Stimulated activated CD8-positive, alpha-beta memory T cell treated with anti-CD3 and anti-CD28 coated beads, Interleukin-7, amount 100 ng/mL, for 1 hour (primary cell): ENCODE measurements at places on chromosomes 12 and 14.

- no peak for DNase-seq
These were observed 29.2 kb downstream of the ITPK1 start for GRCh38 chr14:93086441-93087055.

GRCh38 chr14:54781961-54782750 is 120.5 kb downstream of the GCH1 start:
- DNase-seq = no peak

DNA sequence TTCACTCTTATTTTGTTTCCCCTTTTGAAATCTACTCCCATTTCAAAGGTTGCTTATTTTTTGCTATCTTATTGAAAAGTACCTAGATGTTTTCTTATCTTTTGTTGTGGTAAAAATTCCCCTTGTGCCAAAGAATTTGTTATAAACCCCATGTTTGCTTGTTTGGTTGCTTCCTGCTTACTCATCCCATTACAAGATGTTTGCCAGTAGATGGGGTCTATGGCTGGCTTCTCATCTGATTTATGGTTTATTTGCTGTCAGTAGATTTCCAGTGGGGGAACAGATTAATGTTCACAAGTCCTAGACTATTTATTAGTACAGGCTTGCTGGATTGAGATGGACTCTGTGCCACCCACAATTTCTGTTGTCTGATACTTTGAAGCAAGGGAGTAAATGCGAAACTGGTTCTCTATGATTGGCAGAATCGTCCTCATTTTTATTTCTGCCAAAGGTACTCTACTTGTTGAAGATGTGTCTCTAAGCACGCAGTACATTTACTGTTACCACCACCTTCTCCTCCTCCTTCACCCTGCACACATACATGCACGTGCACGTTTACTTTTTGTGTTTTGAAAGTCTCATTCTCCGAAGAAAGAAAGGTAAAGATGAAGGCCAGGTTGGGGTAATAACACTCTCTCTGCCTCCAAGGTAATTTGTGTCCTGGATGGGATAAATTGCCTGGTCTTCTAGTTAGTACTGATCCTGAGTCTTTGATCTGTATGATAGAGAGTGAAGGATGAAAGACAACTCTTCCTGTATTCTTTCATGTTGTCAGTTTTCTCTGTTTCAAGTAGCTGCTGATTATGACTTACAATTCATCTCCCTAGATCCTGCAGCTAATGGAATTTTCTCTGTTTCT is 117.2 kb upstream of the ATP2B1 start:
- no peak for DNase-seq

- no peak for DNase-seq
These were observed 102.5 kb downstream of the FGD4 start for GRCh38 chr12:32501835-32502333.

DNA sequence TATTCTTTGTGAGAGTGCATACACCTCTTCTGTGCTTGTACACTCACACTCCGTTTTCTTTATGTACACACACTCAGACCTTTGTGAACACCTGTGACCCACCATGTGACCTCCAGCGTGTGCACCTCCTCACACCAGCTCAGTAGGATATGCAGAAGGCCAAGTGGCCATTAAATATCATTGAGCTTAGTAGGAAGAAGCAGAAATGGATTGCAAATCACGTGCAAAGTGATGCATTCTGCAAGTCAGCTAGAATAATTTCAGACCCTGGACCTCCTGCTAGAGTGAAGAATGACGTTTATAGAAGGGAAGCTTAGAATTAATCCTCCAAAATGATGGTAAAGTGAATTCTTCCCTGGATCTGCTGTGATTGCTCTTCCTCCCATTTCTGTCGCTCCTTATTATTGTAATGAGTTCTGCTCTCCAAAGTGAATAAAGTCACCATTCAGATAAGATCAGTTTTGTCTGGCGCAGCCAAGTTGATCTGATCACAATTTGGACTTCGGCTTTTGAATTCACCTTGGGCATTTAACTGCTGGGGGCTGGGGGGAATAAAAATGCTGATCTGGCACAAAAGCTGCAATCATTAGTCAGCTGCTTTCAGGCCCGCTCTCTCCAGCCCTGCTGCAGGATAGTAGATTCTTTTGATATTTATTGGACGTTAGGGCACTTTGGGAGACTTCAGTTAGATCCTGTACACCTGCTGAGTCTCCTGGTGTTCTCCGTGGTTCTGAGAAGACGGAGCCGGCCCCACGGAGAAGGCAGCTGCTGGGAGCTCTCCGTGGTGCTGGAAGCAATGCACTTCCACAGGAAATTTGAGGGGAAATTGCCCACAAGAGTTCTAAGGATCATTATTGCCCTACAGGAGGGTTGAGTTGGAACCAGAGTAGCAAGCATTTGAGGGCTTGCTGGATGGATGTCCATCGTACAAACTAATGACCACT is 12.4 kb upstream of the NRXN3 start:
- DNase-seq = no peak

DNA sequence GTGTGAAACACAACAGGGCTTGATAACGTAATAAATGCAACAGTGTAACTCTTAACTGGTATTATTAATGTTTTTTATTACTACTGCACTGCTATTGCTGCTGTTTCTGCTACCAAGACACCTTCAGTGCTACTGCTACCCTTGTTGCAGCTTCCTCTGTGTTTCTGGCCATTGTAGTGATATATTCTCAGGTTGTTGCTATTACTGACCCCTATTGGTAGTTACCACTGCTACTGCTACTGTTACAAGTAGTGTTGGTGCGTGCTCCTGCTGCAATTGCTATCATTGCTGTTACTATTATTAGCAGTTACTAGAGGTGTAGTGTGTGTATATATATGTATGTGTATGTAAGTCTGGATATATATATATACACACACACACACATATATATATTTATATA is 87.2 kb upstream of the PTPRB start:
- DNase-seq = no peak

- DNase-seq = no peak
These were observed 660.4 kb downstream of the VRK1 start for GRCh38 chr14:97457575-97458085.

DNA sequence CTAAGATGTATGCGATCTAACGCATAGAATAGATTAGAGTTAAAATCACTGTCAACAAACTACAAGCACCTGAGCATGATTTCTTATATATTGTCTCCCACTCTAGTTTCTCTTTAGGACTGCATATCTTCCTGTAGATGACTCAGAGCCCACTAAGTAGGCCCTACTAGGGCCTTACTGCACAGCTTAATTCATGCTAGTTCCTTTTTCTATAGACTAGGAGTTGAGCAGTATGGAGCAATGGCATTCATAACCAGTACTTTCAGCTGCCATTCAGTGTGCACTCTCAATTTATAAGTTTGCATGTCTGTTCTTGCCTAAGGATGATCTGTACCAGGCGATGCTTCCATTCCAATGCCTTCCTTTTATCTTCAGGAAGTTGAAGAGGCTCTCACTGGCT is 103.5 kb downstream of the METTL25 start:
- no peak for DNase-seq

DNA sequence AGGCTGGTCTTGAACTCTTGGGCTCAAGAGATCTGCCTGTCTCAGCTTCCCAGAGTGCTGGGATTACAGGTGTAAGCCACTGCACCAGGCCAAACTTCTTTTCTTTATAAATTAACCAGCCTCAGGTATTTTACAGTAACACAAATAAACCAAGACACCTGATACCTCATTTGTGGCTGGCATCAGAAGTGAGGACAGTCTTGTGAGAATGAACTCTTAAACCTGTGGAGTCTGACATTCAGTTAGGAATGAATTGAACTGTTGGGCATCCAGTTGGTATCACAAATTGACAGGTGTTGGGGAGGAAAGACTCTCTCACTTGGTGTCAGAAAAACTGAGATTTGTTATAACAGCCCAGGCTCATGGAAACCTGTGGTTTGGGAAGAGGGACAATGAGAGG is 120.5 kb downstream of the DENND5B start:
- DNase-seq = no peak

DNA sequence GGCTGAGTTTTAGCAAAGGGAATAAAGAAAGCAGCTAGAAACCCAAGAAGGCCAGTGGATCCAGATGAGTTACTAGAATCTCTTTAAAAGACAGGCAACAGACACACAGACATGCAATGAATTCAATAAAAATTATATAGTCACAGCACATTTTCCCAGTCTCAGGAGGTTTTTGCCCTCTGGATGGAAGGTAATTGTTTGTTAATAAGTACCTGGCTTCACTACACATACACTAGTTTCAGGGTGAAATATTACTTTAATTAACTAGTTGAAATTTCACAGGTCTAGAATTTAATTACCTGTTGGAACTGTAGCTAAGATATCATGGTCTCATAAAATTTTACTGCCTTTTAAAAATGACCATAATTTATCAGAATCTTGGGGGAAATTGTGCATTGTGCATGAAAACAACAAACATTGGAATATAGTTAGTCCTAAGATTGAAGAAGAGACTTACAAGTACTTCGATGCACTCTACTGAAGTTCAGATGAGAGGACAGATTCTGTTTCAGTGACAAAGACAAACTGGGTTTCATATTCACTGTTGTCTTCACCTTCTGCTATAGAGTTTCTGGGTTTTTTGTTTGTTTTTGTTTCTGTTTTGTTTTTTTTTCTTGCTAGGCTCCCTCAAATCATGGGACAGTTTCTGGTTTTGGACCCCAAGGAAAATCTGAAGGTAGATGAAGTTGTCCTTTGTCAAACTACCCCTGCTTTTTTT is 277.0 kb upstream of the GARIN6 start:
- no peak for DNase-seq
